CD4-positive, alpha-beta T cell treated with Interleukin-6 at 100 ng/mL for 8 hours (primary cell): ENCODE measurements at places on chromosomes 4 and X.

GRCh38 chr4:77566148-77566547 is 39.5 kb upstream of the CXCL13 start:
- DNase-seq: no peak

GRCh38 chrX:132184871-132185270 is 34.4 kb downstream of the RAP2C start:
- DNase-seq: no peak

GRCh38 chrX:13130816-13131215 is 86.4 kb upstream of the FAM9C start:
- no peak for DNase-seq

- DNase-seq: no peak
Observed at GRCh38 chr4:5802565-5802964, 90.3 kb downstream of the CRMP1 start.

- DNase-seq: no peak
Observed at GRCh38 chr4:31791666-31792065, 1071.5 kb downstream of the PCDH7 start.

DNA sequence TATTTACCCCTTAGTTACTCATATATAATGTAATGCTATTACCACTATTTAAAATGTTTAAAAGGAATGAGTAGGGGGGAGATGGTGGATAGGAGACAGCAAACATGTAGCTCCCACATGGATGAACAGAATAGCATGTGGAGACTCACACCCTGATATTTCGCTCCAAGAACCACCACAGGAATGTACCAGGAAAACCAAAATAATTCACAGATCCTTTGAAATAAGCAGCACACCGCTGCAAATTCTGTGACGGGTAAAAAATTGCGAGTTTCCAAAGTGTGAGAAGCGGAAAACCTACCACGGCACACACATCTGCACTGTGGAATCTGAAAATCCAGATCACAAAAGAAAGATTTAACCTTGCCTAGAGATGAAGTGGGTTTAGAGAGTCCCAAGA is 428.2 kb downstream of the TLL1 start:
- DNase-seq: no peak

GRCh38 chrX:72399816-72400215 is 94.1 kb upstream of the CITED1 start:
- no peak for DNase-seq

DNA sequence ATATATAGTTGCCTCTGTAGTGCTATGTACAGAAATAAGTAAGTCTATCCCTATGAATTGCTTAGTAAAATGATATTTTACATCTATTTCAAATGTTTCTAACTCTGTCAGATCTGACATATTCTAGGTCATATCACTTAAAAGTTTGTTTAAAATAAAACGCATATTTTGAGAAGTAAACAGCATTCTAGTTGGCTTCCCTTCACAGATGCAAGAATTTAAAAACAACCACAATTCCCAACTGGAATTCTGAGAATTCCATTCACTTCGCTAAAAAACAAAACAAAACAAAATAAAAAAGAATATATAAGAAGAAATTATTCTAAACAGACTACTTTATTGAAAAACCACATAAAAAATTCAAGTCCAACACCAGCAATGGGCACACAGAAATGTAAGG is 126.0 kb downstream of the PPP3CA start:
- no peak for DNase-seq

GRCh38 chr4:6292376-6293096 is 22.9 kb downstream of the WFS1 start:
- DNase-seq: no peak

- DNase-seq: no peak
Observed at GRCh38 chrX:153374426-153374825, 26.7 kb downstream of the PNMA6E start.

GRCh38 chr4:89305028-89305427 is 2.6 kb downstream of the GPRIN3 start:
- no peak for DNase-seq

DNA sequence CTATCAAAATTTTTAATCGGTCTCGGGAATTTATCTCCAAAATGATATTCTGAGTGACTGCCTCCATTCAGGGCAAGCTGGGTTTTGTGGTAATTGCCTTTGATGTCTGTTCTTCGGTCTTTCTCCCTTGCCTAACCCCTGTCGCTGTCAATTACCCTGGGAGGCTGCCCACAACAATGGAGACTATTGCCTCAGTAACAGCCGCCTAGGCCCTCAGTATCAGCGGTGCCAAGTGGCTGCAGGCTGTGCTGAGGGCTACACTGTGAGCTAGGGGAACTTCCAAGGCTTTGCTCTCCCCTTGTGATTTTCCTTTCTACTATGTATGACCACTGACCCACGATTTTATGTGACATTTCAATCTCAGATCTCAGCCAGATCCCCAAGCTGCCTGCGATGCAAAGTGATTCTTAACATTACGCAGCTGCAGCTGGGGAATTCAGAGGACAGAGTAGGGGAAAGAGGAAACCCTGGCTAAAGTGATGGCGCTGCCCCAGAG is 36.3 kb upstream of the REST start:
- no peak for DNase-seq
